ENCODE measurements at places on chromosomes 2 and 18. TPM values are rescaled to one million over a fixed set of nuclear protein-coding genes. Genes with fewer than 3 reads are reported as not detected.

The DSG4 gene
- total RNA-seq: not detected

The LRRTM4 gene
- not detected for total RNA-seq

- DNase-seq: no peak
Measured at GRCh38 chr2:48589170-48589767, 28.4 kb upstream of the GTF2A1L start.

The TMEM198 gene
- total RNA-seq: 2.1 TPM

DNA sequence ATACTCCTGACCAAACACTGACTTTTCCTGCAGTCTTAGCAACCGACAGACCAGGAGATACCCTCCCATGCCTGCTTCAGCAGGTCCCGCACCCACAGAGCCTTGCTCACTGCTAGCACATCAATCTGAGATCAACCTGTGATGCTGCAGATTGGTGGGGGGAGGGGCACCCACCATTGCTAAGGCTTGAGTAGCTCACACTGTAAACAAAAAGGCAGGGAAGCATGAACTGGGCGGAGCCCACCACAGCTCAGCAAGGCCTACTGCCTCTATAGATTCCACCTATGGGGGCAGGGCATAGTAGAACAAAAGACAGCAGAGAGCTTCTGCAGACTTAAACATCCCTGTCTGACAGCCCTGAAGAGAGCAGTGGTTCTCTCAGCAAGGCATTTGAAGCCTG lies 109.7 kb downstream of the SP100 start:
- DNase-seq: no peak

- DNase-seq: no peak
Measured at GRCh38 chr2:20410556-20411277, 36.2 kb upstream of the RHOB start.

DNA sequence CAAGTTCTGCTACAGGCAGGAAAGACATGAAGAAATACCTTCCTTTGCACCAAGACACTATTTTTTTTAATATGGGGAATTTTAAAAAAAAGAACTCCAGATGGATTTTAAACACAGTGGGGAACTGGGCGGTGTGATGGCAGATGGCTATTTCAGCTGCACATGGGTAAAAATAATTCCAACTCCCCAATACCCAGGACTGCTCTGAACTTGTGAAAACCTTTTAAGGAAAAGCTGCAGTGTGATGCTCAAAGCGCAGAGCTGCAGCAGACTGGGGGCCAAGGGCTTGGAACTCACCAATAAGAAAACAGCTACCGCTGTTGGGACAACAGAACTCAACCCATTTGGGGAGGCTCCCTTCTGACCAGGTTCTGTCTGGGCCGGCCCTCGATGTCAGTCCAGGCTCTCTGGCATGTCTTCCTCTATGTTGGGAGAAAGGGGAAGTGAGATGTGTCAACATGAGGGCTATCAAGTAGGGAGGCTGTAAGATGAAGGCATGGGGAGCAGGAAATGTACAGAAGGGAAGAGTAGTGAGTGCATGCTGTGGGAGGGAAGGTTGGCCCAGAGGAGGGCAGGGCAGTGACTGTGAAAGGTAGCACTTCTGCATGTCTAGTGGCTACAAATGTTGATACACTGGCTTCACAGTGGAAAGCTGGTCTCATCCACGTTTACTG lies 64.0 kb upstream of the SLC14A2 start:
- DNase-seq: no peak

The ZNF804A gene
- total RNA-seq: not detected

GRCh38 chr2:223197046-223197445 lies 145.1 kb downstream of the KCNE4 start:
- no peak for DNase-seq

DNA sequence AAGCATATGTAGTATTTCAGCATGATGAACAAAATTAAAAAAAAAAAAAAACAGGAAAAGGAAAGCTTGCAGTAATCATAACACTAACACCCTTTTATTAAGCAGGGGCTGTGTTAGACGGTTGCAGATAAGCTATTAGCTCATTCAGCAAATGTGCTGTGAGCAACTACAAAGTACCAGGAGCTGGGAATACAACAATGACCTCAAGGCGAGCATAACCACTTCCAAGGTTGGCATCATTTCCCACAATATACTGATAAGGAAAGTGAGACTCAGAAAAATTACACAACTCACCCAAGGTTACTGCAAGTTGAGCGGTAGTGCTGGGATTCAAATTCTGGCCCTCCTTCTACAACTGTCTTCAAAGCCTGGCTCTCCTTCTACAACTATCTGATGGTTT lies 38.2 kb upstream of the ACTR3 start:
- no peak for DNase-seq

DNA sequence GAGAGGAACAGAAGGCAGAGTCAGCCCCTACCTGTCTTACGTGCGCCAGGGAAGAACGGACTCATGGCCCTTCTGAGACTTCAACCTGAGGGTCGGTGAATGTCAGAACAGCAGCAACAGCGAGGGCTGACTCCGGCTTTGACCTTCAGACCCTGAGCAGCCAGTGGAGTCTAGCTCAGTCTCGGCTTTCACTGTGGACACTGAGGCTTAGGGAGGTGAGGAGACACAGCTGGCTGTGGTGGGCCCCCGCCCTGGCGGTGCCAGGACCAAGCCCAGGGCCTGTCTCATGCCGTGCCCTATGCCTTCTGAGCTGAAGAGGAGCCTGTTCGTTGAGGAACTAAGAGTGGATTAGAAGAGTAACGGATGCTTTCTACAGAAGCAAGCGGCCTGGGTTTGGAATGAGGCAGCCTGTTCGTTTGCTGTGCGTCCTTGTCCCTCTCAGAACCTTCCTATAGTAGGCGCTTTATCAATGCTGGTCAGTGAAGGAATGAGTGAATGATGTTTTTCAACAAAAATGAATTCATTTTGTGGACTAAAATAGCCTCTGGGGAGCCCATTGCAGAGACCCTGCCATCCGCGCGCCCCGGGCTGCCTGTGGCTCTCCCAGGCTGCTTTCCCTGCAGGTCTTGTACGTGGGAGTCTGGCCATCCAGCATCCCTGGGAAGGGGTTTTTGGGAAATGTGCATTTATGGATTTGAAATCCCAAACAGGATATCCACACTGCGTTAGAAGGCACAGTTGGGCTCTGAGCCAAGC lies 38.9 kb downstream of the ASB1 start:
- no peak for DNase-seq

DNA sequence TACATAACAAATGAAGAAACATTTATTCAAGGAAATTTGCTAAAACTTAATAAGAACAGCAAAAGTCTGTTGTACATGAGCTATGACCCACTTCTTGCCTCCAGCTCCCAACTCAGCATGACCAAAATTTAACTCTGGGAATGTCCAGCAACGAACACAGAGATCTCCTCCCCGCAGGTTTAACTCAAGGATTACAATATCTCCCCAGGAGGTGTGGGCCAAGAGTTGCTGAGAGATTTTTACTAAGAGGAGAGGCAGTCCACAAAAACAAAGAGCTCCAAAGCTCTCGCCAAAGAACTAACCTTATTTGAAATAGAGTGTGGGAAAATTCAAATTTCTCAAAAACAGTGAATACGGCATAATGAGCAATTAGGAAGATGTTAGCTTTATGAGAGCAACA lies 318.5 kb downstream of the GRB14 start:
- no peak for DNase-seq

The CLK1 gene
- total RNA-seq: 45.6 TPM

- no peak for DNase-seq
Measured at GRCh38 chr2:39020383-39020782, 100.5 kb downstream of the SOS1 start.

- DNase-seq: no peak
Measured at GRCh38 chr2:70785137-70785911, 5.1 kb downstream of the FIGLA start.

GRCh38 chr2:168981651-168982050 lies 49.5 kb downstream of the ABCB11 start:
- no peak for DNase-seq

Measured in left lobe of liver (tissue), 2 donors.